ENCODE measurements at places on chromosomes 3 and 15.

DNA sequence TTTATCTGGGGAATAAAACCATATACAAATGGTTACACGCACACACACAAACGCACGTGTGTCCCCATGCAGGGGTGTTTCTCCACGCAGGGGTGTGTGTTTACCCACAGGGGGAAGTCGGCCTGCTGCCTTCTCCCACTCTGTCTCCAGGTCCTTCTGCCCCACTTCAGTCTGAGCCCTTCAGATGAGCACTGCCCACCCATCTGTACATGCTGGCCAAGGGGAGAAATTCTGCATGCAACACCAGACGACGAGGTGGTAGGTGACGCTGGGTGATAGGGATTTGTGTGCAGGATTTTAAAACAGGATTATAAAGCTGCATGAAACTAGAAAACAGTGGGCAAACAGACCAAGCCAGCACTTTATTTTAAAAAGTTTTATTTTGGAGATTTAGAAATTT lies 122.5 kb downstream of the TJP1 start:
- DNase-seq = no peak

DNA sequence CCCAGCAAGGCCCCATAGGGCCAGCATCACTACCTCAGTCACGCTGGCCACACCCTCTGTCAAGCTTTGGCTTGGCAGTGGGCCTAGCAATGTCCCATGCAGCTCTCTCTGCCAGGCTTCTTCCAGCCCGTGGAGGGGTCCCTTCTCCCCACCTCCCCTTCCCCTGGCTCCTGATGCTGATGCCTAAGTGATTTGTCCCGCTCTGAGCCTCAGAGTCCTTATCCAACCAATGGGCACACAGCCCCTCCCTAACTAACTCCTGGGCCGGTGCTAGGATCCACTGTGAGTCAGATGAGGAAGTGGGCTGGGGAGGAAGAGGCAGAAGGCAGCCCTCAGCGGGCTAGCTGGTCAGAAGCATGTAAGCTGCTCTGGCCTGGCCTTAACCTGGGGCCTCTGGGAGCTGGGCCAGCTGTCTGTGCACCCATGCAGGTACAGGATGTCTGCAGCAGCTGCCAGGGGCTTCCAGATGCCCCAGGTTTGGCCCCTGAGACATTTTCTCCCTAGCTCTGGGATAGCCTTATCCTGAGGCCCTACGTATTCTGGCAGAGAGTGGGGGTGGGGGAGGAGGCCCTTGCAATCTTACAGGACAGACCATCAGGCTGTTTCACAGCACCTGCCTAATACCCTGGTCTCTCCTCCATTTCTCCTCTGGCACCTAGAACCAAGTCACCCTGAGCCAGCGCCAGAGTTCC lies 740 bp upstream of the ZBTB47 start:
- no peak for DNase-seq

- no peak for DNase-seq
Measured at GRCh38 chr3:11523572-11524101, 120.1 kb downstream of the VGLL4 start.

- DNase-seq = no peak
Measured at GRCh38 chr3:139537361-139537760, 2.2 kb downstream of the RBP1 start.

GRCh38 chr3:110811050-110811449 lies 260.6 kb upstream of the NECTIN3 start:
- no peak for DNase-seq

DNA sequence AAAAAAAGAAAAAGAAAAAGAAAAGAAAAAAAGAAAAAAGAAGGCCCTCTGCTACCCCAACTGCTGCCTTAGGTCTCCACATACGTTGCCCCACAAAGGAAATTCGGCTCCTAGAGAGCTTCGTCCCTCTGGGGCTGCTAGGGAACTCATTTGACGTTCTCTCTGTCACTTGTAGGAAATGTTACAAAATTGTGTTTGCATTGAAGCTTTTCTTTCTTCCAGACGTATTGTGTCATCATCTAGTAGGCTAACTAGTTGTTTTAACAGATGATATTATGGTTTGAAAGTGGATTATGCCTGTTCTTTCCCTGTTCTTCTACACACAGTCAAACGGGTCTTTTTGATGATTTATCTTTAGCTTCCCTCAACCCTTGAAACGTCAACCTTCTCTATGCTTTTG lies 125.3 kb downstream of the BDH1 start:
- no peak for DNase-seq

GRCh38 chr3:192637803-192638202 lies 89.5 kb downstream of the FGF12 start:
- no peak for DNase-seq

GRCh38 chr15:77599899-77600298 lies 32.8 kb downstream of the LINGO1 start:
- no peak for DNase-seq

DNA sequence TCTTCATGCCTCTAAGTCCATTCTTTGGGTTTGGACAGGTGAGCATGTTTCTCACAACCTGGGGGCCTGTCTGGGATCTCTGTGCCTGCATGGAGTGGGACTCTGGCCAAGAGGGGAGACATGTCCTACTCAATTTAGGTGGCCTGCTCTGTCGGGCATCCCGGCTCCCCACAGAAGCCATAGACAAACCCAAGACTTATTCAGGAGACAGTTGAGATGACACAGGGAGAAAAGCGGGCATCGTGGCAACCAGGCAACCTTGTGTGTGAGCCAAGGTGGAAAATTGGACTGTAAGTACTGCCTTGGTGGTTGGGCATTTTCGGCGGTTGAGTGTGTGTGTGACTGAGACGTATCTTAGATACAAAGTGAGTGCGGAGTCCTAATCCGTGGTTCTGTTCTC lies 40.5 kb downstream of the PPCDC start:
- DNase-seq = no peak

DNA sequence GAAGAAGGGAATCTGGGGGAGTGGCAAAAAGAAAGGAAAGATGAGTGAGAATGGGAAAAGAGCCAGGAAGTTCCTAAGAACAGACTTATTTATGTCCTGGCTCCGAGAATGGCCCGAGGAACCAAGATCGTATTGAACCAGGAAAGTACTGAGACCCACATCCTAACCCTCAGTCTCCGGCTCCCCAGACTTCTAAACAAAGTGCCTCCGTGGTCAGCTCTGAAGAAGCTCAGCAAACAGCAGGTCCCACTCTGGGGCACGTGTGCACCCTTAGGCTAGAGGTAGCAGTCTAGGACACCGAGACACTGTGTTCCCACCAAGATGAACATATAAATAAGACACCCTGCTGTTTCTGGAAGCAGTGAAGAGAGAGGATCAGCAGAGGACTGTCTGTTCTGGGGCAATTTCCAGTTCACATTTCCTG lies 307.4 kb downstream of the NTRK3 start:
- no peak for DNase-seq

- no peak for DNase-seq
Measured at GRCh38 chr3:189862385-189862998, 231.3 kb downstream of the TP63 start.

- no peak for DNase-seq
Measured at GRCh38 chr3:11791339-11792200, 55.1 kb downstream of the TAMM41 start.

GRCh38 chr3:103056542-103056941 lies 621.7 kb downstream of the ZPLD1 start:
- DNase-seq = no peak

- DNase-seq = no peak
Measured at GRCh38 chr3:102165367-102165766, 269.4 kb upstream of the ZPLD1 start.

DNA sequence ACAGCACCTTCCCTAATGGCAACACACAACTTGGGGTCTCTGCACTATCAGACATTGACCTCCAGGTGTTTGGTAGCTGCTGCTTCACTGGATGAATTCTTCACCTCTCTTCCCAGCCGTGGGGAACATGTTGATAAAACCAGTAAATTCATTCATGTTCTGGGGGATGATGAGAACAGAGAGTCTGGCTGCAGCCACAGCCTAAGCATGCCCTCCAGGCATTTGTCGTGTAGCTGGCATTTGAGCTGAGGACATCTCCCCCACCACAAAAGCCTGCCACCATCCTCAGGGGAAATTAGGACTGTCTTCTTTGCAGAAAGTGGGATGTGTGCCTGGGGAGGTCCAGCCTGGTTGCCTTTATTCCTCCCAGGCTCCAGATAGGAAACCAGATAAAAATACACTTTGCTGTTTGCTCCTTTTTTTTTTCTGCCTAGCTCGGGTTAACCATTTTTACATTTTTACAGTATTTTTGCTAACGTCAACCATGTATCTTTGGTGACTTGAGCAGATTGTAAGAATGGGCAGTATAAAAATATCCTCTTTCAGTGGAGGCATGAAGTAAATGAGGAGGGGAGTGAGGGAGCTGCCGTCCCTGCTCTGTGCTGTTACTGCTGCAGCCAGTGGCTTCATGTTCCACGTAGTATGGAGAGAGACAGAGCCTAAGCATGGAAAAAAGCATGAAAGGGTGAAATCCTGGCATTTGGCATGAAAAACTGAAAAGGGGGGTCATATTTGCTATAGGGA lies 444.0 kb downstream of the EPHB1 start:
- DNase-seq = no peak

DNA sequence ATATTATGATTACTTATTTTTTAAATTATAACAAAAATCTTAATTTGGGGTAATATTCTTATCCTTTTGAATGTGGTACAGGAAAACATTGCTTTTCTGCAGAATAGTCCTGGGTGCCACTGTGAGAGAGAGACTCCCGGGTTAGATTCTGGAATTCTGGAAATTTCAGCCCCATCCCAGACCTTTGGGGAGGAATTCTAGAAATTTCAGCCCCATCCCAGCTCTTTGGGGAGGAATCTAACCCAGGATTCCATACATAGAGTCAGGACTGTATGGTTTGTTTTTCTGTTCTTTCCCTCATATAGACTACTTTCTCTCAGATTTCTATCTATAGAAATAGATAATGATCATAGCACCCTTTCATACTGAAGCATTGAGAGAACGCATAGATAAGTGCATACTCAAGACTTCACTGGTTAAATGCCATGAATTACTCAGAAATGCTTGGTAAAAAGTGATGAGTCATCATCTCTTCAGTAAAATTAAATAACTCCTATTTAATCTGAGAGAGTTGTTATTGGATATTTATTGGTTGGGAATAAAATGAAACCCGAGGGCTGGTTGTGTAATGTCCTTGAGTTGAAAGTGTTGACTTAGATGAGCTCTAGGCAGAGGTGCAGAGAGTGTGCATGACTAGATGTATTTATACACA lies 8.3 kb downstream of the EIF2AK4 start:
- DNase-seq = no peak

- no peak for DNase-seq
Measured at GRCh38 chr3:68483041-68483440, 449.3 kb downstream of the TAFA4 start.

- DNase-seq = no peak
Measured at GRCh38 chr3:72597756-72598195, 250.5 kb downstream of the SHQ1 start.

DNA sequence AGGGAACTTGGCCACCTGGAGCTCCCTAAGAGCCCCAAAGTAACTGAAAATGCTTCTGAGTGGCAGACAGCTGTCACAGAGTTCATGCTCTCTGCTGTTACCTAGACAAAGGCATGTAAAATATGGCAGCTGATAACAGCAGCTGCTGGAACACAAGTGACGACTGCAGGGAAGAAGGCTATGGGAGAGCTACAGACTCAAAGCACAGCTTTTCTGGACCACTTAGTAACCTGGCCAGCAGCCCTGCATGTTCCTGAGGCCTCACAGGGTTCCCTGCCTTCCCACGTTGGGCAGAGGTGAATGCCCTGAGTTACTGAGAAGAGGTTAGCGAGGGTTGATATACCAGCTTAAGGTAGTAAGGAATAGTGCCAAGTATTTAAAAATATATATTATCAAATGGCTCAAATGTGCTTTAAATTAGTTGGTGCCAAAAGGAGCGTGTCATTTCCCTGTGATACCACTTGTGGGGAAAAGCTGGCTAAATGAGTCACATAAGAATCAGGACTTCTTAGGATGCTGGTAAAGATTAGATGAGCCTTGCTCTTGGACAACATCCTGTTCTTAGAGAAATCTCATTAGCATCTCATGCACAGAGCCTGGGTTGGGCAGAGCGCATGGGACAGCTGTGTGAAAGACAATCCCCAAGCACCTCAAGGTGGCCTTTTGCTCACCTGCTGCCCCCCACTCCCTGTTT lies 76.4 kb upstream of the SCN5A start:
- DNase-seq = no peak

DNA sequence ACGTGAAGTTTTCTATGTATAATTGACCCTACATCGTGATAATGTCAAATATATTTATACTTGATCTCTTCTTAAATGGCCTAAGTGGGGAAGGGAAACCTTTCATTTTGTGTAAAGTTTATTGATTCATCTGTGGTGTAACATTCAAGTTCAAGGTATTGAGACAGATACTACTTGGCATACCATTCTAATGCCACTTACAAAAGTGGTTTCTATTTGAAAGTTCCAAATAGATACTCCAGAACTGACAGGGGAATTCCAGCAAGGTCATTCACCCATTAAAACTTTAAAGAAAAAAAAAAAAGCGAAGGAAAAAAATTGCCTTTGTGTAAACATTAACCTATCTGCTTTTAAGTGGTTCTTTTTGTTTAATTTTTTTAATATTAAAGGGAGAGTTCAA lies 45.3 kb upstream of the MAP3K13 start:
- no peak for DNase-seq

DNA sequence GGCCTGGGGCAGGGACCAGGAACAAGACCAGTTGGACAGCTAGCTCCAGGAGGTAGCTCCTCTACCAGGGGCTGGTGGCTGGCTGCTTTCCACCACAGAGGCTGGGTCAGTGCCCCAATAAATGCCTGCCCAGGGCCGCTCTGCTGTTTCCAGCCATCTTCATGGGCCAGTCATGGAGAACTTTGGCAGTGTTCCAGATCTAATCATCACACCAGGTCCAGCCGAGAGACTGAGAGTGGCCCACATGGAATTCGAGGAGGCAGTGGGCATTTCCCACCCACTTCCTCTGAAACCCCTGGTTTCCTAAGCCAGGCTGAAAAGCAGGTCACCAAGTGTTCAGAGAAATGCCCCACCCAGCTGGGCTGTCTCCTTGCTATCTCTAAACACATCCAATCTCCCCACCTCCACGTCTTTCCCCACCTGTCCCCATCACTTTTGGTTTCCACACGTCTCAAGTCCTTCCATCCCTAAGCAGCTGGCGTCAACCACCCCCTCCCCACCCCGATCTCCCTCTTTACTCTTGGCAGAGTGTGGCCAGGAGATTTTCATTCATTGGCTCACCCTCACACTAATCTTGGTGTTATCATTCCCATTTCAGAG lies 190.0 kb upstream of the LINGO1 start:
- DNase-seq = no peak

DNA sequence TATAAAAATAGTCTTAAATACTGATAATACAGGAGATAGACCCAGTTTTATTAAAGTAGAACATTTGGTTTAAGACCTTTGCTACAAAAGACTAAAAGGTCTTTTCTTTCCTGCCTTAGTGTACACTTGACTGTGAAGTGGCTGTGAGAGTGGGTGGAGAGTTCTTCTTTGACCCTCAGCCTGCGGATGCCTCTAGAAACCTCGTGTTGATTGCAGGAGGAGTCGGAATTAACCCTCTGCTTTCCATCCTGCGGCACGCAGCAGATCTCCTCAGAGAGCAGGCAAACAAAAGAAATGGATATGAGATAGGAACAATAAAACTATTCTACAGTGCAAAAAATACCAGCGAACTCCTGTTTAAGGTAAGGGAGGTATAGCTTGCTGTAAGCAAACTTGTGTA lies 36.5 kb downstream of the OXNAD1 start:
- DNase-seq = no peak

Data from naive thymus-derived CD4-positive, alpha-beta T cell (primary cell).